ENCODE measurements at places on chromosomes 5 and 9. TPM values are rescaled to one million over a fixed set of nuclear protein-coding genes. Genes with fewer than 3 reads are reported as not detected.
A peak's percentile ranks its signal among the peaks of the same experiment; 100 is the strongest.

DNA sequence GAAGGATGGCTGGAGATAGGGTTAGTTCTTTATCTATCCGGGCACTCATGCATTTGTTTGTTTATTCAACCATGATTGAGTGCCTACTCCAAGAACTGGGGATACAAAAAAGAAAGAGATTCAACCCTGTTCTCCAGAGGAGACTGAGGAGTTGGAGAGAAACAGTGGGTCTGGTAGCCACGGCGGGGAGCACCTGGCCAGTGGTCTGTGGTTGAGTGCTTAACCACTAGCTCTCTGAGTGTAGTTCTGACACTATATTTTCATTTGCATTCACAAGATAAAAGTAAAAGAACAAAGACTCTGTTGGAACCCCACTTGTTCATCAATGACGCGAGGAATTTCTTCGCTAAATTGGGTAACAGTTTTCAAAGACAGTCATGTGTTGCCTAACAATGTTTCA is 295.5 kb upstream of the MSX2 start:
- no peak for DNase-seq

- peak; percentile 11 for DNase-seq
Observed at GRCh38 chr9:7216004-7216841, 458.4 kb downstream of the KDM4C start.

DNA sequence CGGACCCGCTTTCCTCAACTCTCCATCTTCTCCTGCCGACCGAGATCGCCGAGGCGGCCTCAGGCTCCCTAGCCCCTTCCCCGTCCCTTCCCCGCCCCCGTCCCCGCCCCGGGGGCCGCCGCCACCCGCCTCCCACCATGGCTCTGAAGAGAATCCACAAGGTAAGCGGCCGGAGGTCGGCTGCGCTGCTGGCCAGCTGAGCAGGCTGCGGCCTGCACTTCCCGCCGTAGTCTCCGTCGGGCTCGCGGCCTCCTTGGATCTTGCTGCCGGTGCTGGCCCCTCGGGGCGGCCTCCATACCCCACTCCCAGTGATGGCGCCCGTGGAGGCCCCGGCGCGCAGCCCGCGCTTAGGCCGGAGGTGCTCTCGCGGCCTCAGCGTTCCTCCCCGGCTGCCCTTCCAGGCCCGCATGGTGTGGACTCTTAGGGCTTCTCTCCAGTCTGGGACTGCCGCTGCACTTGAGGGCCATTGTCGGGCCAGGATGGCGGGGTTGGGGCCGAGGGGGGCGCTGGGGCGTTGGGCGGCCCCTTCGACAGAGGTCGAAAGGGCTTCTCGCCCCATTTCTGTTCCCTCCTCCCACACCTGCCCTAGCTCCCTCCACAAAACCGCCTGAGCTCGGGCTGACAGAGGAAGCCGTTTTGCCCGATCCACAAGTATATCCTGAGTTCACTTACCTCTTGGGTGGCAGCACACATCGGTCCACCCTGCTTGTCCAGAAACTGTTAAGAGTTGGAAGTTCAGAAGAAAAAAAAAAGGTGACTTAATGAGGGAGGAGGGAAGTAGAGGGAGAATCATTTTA is 714 bp downstream of the UBE2D2 start:
- peak; percentile 62 for DNase-seq

- DNase-seq: no peak
Observed at GRCh38 chr9:134204041-134204440, 39.7 kb upstream of the RNU6ATAC start.

DNA sequence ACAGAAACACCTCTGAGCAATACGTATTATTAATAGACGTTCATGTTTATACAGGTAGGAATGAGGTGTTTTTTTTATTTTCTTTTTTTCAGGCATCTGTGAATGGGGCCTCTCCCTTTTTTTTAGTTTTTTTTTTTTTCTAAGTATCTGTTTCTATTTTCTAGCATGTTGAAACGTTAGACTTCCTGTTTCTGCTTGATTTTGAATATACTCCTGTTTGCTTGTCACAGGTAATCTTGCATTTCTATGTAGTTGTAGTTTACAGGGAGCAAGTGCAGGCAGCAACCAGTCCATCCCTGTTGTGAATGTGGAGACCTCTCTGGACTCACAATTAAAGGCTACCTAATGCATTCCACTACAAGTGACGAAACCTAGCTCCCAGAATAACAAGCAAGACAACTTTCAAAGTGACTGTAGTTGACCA is 22.8 kb upstream of the TNFAIP8 start:
- no peak for DNase-seq

- DNase-seq: no peak
Observed at GRCh38 chr9:124818431-124819281, 34.6 kb upstream of the WDR38 start.

GDA gene
- not detected for total RNA-seq

DNA sequence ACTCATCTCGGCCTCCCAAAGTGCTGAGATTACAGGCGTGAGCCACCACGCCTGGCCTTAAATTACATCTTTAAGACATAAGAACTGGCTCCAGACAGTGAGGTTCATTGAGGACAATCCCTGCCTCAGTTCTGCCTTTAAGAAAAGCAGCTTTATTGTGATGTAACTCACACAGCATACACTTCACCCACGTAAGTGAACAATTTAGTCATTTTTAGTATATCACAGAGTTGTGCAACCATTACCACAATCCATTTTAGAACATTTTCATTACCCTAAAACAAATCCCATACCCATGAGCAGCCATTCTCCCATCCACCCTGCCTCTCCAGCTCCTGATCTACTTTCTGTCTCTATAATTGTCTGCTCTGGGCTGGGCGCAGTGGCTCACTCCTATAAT is 24.0 kb upstream of the LTC4S start:
- no peak for DNase-seq

DNA sequence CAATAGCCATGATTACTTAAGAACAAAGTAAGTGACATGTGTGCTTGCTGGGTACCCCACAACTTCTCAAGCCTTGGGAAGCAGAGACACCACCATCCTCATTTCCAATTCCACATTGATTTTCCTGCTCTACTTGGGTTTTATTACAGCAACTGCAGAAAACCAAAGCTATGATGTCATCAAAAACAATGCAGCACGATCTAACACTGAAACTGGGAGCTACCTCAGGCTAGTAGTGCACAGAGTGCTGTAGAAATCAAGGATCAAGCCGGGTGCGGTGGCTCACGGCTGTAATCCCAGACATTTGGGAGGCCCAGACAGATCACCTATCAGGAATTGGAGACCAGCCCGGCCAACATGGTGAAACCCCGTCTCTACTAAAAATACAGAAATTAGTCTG is 174.4 kb upstream of the MSX2 start:
- no peak for DNase-seq

PALM2AKAP2 gene
- not detected for total RNA-seq

- DNase-seq: no peak
Observed at GRCh38 chr9:121225240-121225639, 23.6 kb upstream of the RAB14 start.

BTNL3 gene
- not detected for total RNA-seq

SLC4A9 gene
- not detected for total RNA-seq

DNA sequence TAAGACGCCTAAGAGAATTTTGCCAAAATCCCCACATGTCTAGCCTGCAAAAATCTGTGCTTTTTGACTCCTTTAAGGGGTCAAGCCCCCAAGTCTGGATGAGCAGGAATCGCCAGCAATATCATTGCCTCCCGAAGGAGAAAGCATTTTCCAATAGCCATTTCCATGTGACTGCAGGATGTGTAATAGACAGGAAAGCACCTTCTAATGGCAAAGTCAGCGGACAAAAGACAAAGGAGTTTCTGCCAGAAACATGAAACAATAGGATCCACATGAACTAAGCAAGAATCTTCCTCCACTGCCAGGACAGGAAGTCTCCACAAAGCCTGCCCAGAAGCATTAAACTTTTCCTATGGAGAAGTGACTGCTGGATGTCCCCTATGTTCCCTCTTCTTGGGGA is 177.1 kb upstream of the PCSK5 start:
- no peak for DNase-seq

DNA sequence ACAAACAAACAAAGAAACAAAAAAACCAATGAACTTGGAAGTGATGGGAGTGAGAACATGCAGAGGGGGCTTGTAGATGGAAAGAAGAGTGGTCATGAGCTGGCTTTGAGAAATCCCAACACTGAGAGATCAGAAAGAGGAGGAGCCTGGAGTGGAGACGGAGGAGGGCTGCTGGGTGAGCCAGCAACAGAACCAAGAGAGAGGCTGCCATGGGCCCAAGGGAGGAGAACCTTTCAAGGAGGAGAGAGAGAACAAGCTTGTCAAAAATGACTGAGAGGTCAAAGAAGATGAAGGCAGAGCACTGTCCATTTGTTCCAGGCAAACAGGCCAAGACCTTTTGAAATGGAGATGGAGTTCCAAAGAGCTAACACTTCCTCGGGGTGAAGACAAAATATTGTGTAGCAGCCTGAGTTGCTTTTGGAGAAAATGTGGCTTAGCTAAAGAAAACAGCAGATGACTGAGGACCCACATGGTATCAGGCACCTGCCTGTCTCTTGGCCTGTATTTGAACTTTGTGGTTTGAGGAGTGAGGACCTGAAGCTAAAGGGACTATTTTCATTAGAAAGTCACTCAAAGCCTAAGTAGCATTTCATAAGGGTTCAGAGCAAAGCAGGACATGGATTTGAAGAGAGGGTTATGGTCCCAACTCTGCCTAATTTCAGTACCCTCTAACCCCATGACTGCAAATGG is 13.1 kb downstream of the NSG2 start:
- no peak for DNase-seq

- DNase-seq: no peak
Observed at GRCh38 chr5:386432-387341, 56.3 kb upstream of the EXOC3 start.

GRCh38 chr5:2352101-2352861 is 399.2 kb downstream of the IRX2 start:
- DNase-seq: no peak

DNA sequence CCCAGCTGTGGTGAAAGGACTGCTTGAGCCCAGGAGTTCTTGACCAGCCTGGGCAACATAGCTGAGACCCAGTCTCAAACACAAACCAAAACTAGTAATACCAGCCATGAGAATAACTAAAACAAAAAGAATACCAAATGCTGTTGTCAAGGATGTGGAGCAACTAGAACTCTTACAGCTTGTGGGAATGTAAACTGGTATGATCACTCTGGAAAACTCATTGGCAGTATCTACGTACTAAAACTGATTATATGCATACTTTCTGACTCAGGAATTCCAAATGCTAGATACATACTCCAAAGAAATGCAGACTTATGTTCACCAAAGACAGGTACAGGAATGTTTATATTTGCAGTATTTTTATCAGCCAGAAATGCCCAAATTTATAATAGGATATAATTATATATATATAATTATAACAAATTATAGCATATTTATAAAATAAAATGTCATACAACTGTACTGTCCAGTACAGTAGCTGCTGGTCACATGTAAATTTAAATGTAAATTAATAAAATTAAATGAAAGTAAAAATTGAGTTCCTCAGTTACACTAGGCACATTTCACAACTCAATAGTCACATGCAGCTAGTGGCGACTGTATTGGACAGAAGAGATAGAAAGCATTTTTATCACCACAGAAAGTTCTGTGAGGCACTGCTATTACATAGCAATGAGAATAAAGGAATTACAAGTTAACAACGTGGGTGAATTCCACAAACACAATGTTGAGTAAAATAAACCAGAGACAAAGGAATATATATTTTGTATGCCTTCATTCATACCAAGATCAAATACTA is 118.5 kb downstream of the GNAQ start:
- no peak for DNase-seq

GRCh38 chr5:35741126-35741716 is 115.5 kb upstream of the IL7R start:
- DNase-seq: no peak

- DNase-seq: no peak
Observed at GRCh38 chr9:73536403-73536802, 384.7 kb downstream of the ANXA1 start.

PCDHA4 gene
- total RNA-seq: not detected

- no peak for DNase-seq
Observed at GRCh38 chr9:2755285-2755684, 38.0 kb downstream of the KCNV2 start.

DNA sequence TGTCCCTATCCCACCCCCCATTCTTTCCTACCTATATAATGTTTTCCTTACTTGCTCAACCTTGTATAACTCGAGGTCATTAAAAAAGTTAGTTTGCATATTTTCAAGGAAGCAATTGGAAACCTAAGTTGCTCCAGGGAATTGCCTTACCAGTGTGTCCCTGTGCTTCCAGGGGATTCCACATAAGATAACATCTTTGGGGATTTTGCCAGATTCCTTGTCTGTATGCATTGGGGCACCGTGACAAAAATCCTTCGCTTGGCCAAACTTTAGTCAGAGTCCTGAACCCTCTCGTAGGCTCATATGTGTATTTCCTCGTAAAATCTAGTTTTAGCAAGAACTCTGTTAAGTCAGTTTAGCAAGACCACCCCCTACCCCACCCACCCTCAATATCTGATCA is 14.7 kb upstream of the OSMR start:
- DNase-seq: no peak

FAM174A gene
- total RNA-seq: 10.2 TPM

DNA sequence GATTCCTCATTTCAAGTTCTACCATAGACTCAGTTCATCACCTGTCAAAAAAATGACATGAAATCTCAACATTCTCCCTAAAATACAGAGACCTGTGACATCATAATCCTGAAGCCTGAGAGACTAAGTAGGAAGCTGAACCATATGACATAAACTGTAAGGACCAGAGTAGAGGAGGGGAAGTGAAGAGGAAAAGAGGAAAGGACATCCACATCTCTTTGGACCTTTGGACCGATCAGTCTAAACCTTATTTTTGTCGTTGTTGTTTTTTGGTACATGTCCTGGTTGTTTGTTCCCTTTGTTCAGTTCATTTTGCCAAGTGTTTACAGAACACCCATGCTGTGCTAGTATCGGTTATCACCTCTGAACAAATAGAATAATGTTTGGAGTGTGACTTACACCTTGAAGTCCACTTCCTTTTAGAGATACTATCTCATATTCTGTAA is 41.9 kb downstream of the LURAP1L start:
- DNase-seq: no peak

- DNase-seq: no peak
Observed at GRCh38 chr9:114314881-114315722, 7.8 kb upstream of the ORM1 start.

DNA sequence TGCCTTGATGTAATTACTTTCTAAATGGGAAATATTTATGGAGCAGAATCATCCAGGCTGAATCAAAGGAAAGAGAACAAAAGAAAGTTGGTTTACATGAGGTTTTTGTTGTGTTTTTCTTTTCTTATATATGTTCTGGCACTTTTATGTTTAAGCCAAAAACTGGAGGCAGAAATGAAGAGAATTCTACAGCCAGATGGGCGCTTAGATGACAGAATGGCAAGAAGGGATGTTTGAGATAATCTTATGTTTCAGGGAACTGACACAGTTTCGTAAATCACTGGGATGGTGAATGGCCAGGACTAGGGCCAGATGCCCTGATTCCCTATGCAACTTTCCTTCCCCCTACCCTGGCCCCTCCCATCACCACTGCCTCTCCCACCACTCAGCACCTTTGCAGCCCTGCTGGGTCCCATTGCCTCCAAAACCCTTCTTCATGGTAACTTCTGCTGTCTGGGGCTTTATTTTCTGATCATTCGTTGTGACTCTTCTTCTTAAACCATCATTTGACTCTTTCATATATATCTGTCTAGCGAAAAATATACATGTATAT is 111.8 kb downstream of the EFNA5 start:
- DNase-seq: no peak

All from natural killer cell (primary cell).